ENCODE measurements at places on chromosomes 6 and 20.

DNA sequence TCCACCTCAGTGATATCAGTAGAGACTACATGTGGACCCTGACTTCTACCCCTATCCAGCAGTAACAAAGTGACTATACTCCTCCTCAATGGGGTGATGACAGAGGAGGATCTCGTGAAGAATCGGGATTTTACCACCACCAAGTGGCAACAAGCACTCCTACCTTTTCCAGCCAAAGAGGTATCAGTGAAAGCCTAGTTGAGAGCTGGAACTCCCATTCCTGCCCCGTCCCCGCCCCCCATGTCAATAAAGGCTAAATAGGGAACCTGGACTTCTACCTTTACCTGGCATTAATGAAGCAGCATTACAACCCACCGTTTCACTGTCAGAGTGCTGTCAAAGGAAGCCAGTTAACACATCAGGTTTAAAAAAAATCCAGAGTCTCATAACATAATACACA is 45.3 kb downstream of the RNF24 start:
- no peak for DNase-seq

- DNase-seq, result no peak
Observed at GRCh38 chr20:9974324-9974723, 60.5 kb upstream of the ANKEF1 start.

GRCh38 chr6:259901-260508 is 32.3 kb upstream of the DUSP22 start:
- DNase-seq, result no peak

- no peak for DNase-seq
Observed at GRCh38 chr6:162344646-162345010, 382.9 kb downstream of the PRKN start.

DNA sequence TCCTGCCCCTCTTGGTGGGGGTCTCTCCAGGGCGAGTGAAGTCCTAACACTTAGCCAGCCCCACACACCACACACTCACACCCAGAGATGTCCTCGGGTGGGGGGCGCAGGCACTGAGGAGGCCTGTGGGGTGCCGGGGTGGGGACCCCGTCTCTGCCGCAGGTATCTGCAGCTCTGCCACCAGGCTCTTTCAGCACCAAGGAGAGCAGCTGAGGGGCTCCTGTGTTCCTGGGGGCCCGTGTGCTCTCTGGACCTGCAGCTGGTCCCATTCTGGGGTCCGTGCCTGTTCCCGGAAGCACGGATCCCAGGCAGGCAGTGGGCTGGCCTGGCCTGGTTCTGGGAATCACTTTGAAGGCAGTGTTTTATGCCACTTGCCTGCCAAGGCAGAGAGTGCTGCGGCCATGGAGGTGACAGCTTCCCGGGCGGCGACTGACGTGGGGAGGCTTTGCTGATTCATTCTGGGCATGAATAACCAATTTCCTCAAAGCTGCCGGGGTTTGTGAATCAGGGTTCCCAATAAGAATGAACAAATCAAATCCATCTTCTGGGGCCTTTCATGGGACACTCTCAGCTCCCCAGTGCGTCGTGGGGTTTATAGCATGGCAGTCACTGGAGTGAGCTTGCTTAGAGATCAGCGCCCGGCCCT is 54.4 kb upstream of the SLCO4A1 start:
- DNase-seq, result peak; percentile 30

GRCh38 chr20:13118676-13119075 is 102.4 kb upstream of the ISM1 start:
- DNase-seq, result no peak

DNA sequence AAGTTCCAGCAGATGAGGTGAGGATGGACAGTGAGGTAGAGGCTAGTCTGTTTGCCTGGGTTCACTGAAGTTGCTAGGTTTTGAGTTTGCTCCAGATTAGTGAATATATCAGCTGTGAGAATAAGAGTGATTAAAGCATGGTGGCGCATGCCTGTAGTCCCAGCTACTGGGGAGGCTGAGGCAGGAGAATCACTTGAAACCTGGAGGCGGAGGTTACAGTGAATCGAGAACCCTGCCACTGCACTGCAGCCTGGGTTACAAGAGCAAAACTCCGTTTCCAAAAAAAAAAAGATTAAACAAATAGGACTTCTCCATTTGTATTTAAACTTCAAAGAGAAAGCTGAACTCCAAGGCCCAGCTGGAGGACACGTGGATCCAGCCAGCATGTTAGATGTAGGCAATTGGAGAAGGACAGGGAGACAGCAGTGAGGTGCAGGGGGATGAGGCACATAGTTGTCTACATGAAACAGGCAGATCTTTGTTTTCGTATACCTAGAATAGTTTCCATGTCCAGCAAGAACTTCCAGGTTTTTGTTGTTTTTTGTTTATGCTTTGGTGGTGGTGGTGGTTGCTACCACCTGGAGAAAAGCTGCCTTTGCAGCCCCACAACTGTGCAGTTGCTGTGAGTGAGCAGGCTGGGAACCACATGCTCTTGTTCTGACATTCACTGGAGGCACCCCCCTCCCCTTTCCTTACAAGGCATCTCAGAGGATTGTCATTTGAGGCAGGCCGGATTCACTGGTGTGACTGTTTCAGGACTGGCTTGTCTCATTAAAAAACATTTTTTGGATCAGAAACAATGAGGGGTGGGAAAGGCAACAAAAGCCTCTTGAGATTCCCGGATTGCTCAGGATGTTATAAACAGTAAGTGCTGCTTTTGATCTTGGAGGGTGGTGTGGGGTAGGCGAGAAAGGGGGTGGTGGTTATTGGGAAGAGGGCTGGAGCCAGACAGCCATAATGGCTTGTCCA is 72.3 kb downstream of the JARID2 start:
- no peak for DNase-seq
